GDM1 (cell line): ENCODE measurements at places on chromosomes 5 and 9.

DNA sequence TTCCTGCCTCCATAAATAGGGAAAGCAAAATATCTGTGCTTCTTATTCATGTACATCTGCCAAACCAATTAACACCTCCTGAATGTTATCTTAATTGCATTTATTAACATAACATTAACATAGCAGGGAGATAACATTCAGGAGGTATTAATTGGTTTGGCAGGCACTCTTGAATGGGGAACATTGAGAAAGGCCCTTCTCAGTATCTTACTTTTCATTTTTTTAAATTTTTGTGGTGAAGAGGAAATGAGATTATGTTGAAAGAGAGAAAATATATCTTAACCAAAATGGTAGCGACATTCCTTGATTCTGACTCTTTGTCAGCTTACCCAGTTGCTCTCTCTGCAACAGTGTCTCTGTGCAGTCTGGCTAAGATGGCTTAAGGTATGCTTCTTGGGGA, 100.4 kb upstream of the TLE1 start:
- DNase-seq, result no peak

- no peak for DNase-seq
Measured at GRCh38 chr5:96433066-96433447, at the start of gene PCSK1. Gene PCSK1, minus strand, starts transcription at chr5:96433248. Its CDS starts 206 bp downstream, at chr5:96433042.

- no peak for DNase-seq
Measured at GRCh38 chr9:35680331-35681105, 6.8 kb downstream of the CA9 start.

DNA sequence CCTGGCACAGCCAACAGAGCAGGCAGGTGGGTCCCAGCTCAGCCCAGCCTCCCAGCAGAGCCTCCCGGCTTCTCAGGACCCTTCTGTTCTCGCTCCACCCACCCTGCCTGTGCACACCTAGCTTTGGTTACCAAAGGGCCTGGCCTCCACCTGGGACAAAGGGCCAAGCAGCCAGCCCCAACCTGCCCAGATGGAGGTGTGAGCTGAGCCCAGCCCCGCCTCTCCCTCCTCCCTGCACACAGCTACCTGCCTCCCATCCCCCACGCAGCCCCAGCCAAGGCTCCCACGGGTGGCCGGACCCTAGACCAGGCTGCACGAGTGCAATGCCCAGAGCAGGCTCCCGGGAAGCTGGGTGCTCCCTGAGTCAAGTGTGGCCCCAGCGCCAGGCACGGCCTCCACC, 5.6 kb downstream of the TPRN start:
- DNase-seq, result no peak

- no peak for DNase-seq
Measured at GRCh38 chr5:174198541-174198940, 153.0 kb downstream of the NSG2 start.

- no peak for DNase-seq
Measured at GRCh38 chr9:98708933-98709911, at the start of gene GABBR2. Gene GABBR2, minus strand, starts transcription at chr9:98708935. Its CDS starts 198 bp downstream, at chr9:98708737.

DNA sequence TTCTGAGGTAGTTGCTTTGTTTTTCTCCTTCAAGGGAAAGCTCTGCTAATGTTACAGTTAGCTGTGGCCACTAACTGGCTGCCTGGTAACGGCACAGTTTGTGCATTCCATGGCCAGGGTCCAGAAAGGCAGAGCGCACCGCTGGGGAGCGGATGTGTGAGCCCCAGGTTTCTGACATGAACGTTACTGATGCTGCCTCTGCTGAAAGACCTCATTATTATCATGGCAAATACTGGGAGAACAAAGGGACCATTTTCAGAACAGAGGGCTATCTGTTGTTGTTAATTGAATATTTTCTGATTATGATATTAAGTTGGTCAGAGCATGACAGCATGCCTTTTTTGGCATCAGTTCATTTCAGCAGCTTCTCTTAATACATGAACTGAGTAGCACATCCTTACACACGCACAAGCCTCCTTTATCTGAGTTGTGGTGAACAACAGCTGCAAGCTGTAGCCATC, 134.1 kb downstream of the NUDT12 start:
- no peak for DNase-seq

- no peak for DNase-seq
Measured at GRCh38 chr5:74243634-74244033, 396.9 kb downstream of the ENC1 start.

DNA sequence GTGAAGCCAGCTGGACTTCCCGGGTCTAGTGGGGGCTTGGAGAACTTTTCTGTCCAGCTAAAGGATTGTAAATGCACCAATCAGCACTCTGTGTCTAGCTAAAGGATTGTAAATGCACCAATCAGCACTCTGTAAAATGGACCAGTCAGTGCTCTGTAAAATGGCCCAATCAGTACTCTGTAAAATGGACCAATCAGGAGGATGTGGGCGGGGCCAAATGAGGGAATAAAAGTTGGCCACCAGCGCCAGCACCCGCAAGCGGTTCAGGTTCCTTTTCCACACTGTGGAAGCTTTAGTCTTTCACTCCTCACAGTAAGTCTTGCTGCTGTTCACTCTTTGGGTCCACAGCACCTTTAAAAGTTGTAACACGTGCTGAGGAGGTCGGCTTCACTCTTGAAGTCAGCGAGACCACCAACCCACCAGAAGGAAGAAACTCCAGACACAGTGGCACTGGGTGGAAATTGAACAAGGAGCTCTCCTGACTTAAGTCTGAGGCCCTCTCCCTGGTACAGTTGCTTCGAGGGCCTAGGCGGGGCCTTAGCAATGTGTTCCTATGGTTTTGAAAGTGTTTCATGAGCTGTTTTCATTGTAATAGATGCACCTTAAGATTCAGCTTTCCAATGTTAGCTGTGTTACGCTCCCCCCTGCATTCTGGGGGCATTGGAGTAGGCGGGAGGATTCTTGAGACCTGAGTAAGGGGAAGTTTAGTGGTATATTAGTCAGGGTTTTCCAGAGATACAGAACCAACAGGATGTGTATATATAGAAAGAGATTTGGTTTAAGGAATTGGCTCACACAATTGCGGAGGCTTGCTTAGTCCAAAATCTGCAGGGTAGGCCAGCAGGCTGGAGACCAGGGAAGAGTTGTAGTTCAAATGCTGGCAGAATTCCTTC, 21.5 kb upstream of the MYO10 start:
- DNase-seq, result no peak

GRCh38 chr9:127567035-127567729, 44.9 kb upstream of the STXBP1 start:
- no peak for DNase-seq

DNA sequence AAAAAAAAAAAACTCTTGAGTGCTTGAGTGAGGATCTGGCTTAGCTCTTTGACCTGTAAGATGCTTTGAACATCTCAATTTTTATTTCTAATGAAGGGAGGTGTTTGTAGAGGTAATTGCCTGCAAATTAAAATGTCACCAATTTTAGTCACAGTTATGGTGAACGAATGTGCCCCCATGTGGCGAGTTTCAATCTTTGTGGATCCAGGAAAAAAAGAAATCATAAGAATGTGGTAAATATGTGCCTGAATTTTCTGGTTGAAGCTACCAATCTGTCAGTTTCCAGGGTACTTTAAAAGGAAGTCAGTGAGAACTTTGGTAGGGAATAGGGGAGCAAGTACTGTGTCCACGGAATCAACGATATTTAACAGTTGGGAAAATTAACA, 1772.4 kb upstream of the CDH9 start:
- DNase-seq, result no peak

DNA sequence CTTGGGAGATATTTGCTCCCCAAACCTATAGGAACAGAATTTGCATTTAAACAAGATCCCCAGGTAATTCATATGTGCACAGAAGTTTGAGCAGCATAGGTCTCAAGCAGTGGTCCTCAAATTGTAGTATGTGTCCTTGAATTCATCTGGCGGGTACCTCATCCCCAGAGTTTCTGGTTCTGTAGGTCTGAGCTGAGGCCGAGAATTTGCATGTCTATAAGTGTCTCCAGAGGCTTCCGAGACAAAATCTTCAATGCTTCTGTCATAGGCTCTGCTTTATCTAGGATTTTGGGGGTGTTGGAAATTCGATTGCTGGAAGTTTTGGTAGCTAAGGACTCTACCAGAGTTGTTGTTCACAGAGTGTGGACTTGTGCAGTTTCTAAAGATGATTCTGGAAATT, 38.6 kb downstream of the MAT2B start:
- DNase-seq, result no peak

GRCh38 chr5:88524941-88525340, 256.3 kb upstream of the TMEM161B start:
- no peak for DNase-seq

GRCh38 chr9:116234081-116234480, 80.5 kb downstream of the PAPPA start:
- DNase-seq, result no peak

GRCh38 chr5:171965745-171966144, 40.7 kb downstream of the FBXW11 start:
- peak; percentile 74 for DNase-seq

DNA sequence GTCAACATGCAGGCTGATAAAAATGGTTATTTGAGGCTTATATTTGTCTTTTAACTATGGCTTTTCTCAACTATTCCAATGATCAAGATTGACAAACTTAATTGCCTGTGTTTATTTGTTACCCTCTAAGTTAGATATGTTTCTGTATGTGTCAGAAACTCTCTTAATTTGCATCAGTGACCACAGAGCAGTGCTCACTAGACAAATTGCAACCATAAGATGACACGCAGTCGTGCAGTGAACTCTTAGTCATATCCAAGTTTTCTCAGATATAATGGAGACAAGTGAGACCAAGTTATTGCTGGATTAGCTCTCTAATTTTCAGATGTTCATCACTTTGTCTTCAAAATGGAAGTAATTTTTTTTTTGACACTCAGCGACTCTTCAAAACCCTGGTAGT, 342.2 kb upstream of the RFX3 start:
- DNase-seq, result no peak
